ENCODE measurements at places on chromosomes 4 and X. TPM values are rescaled to one million over a fixed set of nuclear protein-coding genes. Genes with fewer than 3 reads are reported as not detected.

Gene SGCB
- total RNA-seq = 42.7 TPM

Gene GRIA3
- 0.07 TPM for total RNA-seq

Gene CABS1
- not detected for total RNA-seq

Gene VGLL1
- not detected for total RNA-seq

Gene TEX13D
- total RNA-seq = not detected

Gene SRPK3
- total RNA-seq = not detected
